Activated T-cell treated with anti-CD3 and anti-CD28 coated beads, Interleukin-2, amount 50 U/mL, for 4 hours (primary cell): ENCODE measurements at places on chromosomes 11 and 22. TPM values are rescaled to one million over a fixed set of nuclear protein-coding genes. Genes with fewer than 3 reads are reported as not detected.

DNA sequence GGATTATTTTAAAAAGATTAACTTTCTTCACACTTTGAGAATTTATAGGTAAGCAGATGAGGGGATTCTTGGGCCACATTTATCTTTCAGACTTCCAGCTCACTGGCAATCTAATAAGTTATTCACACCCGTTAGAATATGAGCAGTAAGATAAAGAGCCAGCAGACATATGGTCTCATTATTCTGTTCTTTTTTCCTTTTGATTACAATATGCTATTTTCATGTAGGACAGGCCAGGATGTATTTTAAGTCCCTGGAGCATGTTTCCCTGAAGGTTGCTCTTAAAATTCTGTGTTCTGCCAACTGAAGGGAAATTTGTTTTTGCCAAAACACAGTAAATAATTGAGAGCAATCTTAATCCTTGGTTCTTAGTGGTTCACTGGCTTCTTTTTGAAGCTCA lies 22.2 kb downstream of the PDHX start:
- DNase-seq: no peak

DNA sequence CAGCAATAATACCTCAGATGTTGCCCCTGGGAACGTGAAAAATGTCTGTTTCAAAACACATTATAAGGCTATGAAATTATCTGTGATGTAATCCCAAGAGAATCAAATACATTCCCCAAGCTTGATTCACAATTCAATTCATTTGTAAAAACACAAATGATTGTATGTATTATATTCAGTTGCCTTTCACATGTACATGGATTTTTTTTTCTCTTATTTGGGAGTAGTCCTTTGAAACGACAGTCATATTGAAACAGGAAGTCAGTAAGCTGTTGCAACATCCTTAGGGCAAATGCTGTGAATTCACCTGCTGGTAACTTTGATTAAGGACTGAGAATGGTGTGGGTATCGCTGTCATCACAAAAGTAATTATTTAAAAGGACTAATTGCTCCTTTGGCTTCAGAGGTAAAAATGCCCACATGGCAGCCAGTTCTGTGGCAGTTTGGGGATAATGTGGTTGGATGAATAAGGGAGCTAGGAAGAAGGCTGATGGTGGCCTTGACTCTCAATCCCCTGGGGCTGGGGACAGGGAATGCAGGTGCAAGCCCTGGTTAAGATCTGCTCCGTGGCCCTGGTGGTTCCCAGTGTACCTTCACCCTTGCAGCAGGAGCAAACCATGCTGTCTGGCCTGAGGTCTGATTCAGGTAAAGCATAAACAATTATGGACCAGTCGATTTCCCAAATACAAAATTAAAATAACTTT lies 13.2 kb downstream of the EHF start:
- no peak for DNase-seq

DNA sequence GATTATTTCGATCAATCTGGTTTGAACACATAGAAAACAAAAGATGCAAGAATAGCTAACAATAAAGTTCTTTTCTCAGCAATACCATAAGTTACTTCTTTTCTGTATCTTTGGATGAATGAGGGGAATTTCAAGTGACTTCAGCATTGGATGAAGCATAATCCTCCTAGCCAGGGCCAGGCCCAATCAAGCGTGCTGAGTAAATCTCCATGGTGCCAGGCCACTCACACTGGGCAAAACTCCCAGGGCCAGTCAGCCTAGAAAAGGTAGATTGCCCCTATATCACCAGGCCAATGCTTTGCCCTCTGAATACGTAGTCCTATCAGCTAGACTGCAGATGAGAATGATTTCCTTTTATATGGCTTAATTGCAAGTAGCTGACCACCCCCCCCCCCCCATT lies 6.0 kb downstream of the CNTF start:
- no peak for DNase-seq

GRCh38 chr11:113446112-113446511 lies 29.1 kb downstream of the DRD2 start:
- DNase-seq: no peak

Gene FXYD6
- 0.38 TPM for total RNA-seq

Gene CD59
- 30.0 TPM for total RNA-seq

Gene UBASH3B
- total RNA-seq: 37.6 TPM

Gene MMP27
- total RNA-seq: not detected

DNA sequence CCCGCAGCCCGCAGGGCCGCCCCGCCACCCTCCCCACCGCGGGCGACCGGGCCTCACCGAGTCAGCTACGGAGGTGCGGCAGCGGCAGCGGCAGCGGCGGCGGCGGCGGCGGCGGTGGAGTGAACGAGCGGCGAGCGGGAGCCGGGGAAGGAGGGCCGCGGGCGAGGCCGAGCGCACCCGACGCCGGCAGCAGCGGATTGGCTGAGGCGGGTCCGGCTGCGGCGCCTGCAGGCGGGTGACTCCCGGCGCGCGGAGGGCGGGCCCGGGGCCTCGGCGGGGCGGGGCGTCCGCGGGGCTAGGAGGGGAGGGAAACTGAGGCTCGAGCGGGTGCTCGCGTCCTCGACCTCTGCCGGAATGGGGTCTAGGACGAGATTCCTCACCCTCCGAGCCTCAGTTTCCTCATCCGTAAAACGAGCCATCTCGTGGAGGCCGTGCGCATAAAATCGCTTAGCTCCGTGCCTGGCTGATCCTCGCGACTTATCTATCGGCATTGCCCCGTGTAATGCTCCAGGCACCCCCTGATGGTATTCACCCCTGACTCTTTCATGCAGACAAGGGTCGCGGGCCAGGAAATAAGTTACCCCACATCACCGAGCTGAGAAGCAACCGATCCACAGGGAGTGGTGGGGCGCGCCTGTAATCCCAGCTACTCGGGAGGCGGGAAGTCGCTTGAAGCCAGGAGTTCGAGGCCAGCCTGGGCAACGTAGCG lies at the start of gene CPT1A:
CPT1A (minus strand) TSS at position 199 of the 709 bp plus-strand sequence. CDS start 26,442 bp downstream, outside the sequence.
- peak; percentile 54 for DNase-seq

- no peak for DNase-seq
Observed at GRCh38 chr11:18347471-18348125, 25.2 kb downstream of the GTF2H1 start.

Gene LARGE2
- total RNA-seq: 1.8 TPM

- no peak for DNase-seq
Observed at GRCh38 chr11:31651208-31651607, 141.6 kb downstream of the ELP4 start.

DNA sequence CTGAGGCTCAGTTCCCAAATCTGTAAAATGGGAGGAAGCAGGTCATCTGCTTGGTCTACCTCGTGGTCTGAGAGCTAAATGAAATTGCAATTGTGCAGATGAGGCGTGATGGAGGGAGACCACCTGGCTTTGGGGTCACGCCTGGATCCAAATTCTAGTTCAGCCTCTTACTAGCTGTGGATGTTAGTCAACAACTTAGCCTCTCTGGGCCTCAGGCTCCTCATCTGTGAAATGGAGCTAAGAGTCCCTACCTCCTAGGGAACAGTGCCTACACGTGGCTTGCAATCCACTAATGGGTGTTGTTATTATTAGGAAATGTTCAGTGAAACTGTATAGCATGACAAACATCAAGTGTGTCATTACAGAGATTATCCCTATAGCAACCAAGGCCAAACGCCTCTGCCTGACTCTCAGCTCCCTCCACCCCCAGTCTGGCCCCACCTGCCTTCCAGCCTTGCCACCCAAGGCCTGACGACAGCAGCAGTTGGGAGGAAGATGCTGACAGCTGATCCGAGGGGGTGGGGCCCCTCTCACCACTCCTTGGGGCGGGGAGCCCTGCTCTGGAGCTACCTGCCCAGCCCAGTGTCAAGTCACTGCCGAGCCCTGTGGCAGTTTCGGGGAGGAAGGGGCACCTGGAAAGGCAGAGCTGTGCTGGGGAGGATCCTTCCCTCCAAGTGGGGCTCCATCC lies 1.7 kb upstream of the RHOD start:
- no peak for DNase-seq

DNA sequence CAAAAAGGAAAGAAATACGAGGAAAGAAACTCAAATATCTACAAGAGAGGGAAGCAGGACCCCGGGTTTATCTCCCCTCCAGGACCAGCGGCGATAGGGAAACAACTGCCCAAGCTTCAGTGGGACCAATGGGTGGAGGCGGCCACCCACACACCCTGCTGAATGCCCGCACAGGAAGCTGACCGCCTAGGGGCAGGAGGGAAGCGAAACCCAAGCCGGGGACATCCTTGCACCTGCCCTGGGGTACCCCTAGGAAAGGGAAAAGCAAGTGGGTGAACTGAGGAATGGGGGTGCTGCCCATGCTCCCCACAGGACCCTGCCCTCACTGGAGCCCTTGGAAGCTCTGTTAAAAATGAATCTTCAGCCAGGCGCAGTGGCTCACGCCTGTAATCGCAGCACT lies 27.6 kb upstream of the HMOX1 start:
- no peak for DNase-seq

Gene PTPRCAP
- 61.5 TPM for total RNA-seq
